ENCODE measurements at places on chromosomes 5 and 9.

- no peak for DNase-seq
Measured at GRCh38 chr5:77031891-77032290, 1.7 kb downstream of the AGGF1 start.

- DNase-seq: no peak
Measured at GRCh38 chr9:25600501-25600900, 77.7 kb downstream of the TUSC1 start.

DNA sequence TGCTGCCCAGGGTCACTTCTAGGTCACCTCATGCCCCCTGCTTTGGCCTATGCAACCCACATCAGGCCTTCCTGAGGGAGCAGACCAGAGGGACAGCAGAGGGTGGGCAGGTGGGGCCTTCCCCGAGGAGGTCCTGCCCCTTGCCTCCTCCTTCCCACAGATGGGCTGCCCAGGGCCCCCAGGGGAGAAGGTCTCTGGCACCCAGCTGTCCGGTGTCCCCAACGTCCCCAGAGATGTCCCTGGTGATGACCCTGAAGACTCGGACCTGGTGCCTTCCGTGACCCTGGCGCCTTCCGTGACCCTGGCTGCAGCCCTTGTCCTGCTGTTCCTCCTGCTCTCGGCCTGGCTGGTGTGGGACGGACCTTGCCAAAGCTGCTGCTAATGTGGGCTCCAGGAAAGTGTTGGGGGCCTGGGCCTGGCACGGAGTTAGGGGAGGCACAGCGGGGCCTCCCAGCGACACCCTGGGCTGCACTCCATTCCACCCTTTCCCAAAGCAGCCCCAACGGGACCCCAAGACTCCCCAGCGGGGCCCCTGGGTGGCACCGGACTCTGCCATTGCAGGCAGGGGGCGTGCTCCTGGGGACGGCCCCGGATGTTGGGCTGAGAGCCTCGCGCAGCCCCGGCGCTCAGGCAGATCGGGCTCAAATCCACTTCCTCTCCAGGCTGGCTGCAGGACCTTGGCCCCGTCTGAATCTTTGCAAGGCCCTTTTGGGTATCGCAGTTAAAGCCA is 6.8 kb upstream of the SLC2A6 start:
- DNase-seq: no peak

GRCh38 chr5:123756816-123757215 is 244.8 kb downstream of the CSNK1G3 start:
- DNase-seq: no peak

DNA sequence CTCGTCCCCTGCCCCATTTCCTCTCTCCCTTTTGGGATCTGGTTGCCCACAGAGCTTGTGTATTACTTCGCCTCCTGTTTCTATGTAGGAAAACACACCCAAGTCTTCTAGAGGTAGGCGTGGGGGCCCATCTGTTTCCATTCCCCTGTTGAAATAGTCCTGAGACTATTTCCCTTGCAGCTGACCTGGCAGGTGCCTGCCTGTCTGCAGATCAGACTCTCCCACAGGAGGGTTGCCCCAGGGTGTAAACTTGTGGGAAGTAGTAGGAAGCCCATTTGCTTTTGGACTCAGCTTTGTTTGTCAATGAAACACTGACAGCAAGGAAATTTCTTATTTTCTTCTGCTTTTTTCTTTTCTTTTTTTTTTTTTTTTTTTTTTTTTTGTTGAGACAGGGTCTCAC is 16.3 kb upstream of the GARNL3 start:
- no peak for DNase-seq

GRCh38 chr9:9749591-9749990 is 863.2 kb downstream of the PTPRD start:
- DNase-seq: no peak
